Fibroblast of lung (primary cell): ENCODE measurements at places on chromosomes 5 and 9. TPM values are rescaled to one million over a fixed set of nuclear protein-coding genes. Genes with fewer than 3 reads are reported as not detected.

DNA sequence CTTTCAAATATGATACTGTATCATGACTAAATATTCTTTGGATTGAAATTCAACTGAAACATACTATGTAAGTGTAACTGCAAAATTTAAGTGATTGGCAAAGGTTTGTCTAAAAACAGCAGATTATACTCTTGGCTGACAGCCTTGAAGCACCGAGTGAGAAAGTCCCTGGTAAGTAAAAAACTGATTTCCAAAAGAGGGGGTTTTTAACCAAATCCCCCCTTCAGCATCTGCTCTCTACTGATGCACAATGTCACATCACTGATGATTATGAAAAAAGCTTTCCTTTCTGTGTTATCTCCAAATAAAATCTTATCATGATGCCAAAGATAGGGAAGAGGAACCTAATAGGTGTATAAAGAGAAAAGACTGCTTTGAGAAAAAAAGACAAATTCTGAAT is 141.0 kb downstream of the MEF2C start:
- no peak overlapping the region for H3K27ac ChIP-seq
- H3K27me3 ChIP-seq: no peaks in the 10 kb centered on the region
- no peaks in the 10 kb centered on the region for H3K4me1 ChIP-seq
- no peak for DNase-seq
- no peaks in the 10 kb centered on the region for H3K36me3 ChIP-seq

DNA sequence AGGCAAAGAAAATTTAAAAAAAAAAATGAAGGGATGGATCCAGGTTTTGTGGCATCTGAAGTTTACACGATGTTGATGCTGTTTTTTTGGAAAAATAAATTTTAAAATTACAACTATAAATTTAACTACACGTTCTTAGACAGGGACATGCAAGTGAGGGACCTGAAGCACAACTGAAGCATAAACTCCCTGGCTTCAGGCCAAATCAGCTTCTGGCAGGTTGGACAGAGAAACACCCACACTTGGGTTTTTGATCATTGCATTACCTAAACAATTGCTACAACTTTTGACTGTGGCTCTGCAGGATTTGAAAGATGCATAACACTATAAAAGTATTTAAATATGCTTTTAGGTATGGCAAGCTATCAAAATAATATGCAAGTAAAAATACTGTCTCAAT is 1318.3 kb upstream of the DMAC1 start:
- DNase-seq: no peak
- H3K27me3 ChIP-seq: no peaks in the 10 kb centered on the region
- H3K36me3 ChIP-seq: no peaks in the 10 kb centered on the region
- no peak overlapping the region for H3K27ac ChIP-seq
- no peaks in the 10 kb centered on the region for H3K4me1 ChIP-seq
- no peak overlapping the region for H3K4me3 ChIP-seq

DNA sequence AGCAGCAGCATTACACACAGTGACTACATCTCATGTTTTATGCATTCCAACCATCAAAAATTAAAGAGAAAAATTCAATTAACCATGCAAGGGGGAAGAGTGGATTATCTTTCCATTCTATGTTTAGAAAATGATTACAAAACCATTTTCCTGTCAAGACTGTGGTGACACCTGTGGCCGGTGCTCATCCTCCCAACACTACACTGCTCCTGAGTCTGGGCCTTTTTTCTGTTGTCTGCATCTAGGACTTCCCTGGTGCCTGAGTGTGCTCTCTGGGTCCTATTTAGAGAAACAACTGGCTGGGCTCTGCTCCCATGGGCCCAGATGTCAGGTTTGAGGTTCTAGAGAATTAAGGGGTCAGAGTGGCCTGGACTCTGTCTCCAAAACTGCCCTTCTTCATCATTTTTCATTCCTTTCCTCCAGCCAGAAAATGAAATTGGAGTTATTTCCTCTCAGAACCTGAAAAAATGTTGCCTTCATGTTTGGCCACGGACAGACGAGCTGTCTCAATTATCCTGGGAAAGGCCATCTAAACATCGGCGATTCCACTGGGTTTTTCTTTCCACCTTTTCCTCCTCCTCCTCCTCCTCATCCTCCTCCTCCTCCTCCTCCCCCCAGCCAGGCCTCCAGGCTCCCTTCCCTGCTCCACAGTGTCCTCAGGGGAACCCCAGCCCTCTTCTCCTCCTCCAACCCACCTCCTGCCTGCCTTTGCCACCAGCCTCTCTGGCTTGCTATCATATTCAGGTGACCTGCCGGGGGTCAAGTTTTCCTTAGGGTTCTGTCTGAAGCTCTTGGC is 11.4 kb upstream of the ARSI start:
- peaks cover 20% of the 10 kb centered on the region for H3K4me1 ChIP-seq
- DNase-seq: no peak
- no peaks in the 10 kb centered on the region for H3K27me3 ChIP-seq

DMRT3 gene
- polyA plus RNA-seq: not detected in 2 replicates

DNA sequence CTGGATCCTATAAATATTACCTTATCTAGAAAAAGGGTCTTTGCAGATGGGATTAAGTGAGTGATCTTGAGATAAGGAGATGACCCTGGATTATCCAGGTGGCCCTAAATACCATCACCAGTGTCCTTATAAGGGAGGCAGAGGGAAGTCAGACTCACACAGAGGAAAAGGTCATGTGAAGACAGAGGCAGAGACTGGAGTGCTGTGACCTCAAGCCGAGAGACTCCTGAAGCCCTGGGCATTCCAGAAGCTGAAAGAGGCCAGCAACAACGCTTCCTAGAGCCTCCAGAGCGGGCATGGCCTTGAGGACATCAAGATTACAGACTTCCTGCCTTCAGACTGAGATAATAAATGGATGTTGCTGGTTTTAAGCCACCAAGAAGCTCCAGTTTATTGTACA is 118.8 kb downstream of the ATPSCKMT start:
- H3K27ac ChIP-seq: no peak overlapping the region
- DNase-seq: no peak
- H3K36me3 ChIP-seq: no peaks in the 10 kb centered on the region
- H3K4me1 ChIP-seq: no peaks in the 10 kb centered on the region
- no peaks in the 10 kb centered on the region for H3K27me3 ChIP-seq

DNA sequence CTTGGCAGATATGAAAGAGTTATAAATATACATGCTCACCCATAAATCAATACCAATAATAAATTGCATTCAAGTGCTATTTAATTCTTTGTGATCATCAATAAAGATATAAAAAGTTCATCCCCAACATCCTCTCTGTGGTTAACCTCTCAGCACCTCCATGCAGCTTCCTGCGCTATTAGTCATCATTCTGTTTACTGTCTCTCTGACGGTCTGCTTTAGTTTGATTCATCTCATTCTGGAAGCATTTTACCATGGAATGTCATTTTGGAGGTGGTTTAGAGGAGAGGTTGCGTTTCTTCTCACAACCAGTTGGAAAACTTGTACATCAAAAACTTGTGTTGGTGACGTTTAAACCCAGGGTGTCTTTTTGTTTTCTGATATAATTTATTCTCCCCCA is 486.6 kb downstream of the BRINP1 start:
- H3K4me3 ChIP-seq: no peak overlapping the region
- H3K4me1 ChIP-seq: no peaks in the 10 kb centered on the region
- no peaks in the 10 kb centered on the region for H3K36me3 ChIP-seq
- no peak overlapping the region for H3K27ac ChIP-seq
- no peaks in the 10 kb centered on the region for H3K27me3 ChIP-seq
- no peak for DNase-seq
